ENCODE measurements at places on chromosomes 4 and X. TPM values are rescaled to one million over a fixed set of nuclear protein-coding genes. Genes with fewer than 3 reads are reported as not detected.

Gene AFM
- not detected for total RNA-seq

Gene NSUN7
- total RNA-seq, result 0.39 TPM

Gene DCAF12L1
- not detected for total RNA-seq

Gene NAT8L
- 12.5 TPM for total RNA-seq

Gene PPP2R2C
- total RNA-seq, result 35.6 TPM

Gene GPR78
- total RNA-seq, result not detected

Gene LRP2BP
- total RNA-seq, result 0.27 TPM

Gene CPE
- total RNA-seq, result 1.5 TPM

Gene SHOX
- 0.02 TPM for total RNA-seq

Gene SMR3B
- total RNA-seq, result not detected

Gene HDAC8
- 24.8 TPM for total RNA-seq

Gene SOWAHD
- total RNA-seq, result 0.06 TPM

Gene VGLL1
- total RNA-seq, result not detected

Gene PORCN
- 17.5 TPM for total RNA-seq

Gene SLC10A6
- not detected for total RNA-seq

Gene CPLX1
- 0.28 TPM for total RNA-seq

Gene CLNK
- total RNA-seq, result not detected

Gene AFAP1
- 21.0 TPM for total RNA-seq

Gene SFRP2
- total RNA-seq, result 0.06 TPM

Gene CTAG2
- total RNA-seq, result not detected

Gene MAGEA11
- total RNA-seq, result not detected

Gene PAK3
- 0.02 TPM for total RNA-seq

Gene ALPK1
- total RNA-seq, result 1.9 TPM

Gene CACNA1F
- not detected for total RNA-seq

Gene MAGEB2
- total RNA-seq, result not detected

Gene CENPVL1
- not detected for total RNA-seq

Gene RADX
- total RNA-seq, result 0.08 TPM

Gene NEXMIF
- 0.01 TPM for total RNA-seq

Gene GSX2
- not detected for total RNA-seq

Gene SSX4B
- not detected for total RNA-seq

Gene PAGE5
- not detected for total RNA-seq

Gene TLR2
- total RNA-seq, result 0.85 TPM

Gene AMER1
- 3.0 TPM for total RNA-seq

Gene CT45A1
- not detected for total RNA-seq

Gene KIAA1210
- not detected for total RNA-seq

Gene POU3F4
- not detected for total RNA-seq

Gene CLDN2
- total RNA-seq, result 8.3 TPM

Gene SMIM10
- total RNA-seq, result not detected

Gene FGA
- 20.2 TPM for total RNA-seq

Gene CXorf65
- not detected for total RNA-seq

Gene GNRHR
- not detected for total RNA-seq

Gene ALAS2
- not detected for total RNA-seq

Gene FGFR3
- 1.8 TPM for total RNA-seq

Gene ADH1A
- total RNA-seq, result not detected

Gene MAGEC3
- total RNA-seq, result not detected

Gene SRPK3
- total RNA-seq, result 0.03 TPM

Gene MGARP
- 0.57 TPM for total RNA-seq

Gene AASDH
- 3.6 TPM for total RNA-seq

Gene BEX5
- not detected for total RNA-seq

Gene MAGEB1
- not detected for total RNA-seq

Gene GUCY1A1
- not detected for total RNA-seq
